ENCODE measurements at places on chromosomes 6 and 20.

- DNase-seq: no peak
Observed at GRCh38 chr6:24060982-24061754, 64.8 kb upstream of the NRSN1 start.

- DNase-seq: no peak
Observed at GRCh38 chr6:143290206-143290605, 160.3 kb downstream of the ADAT2 start.

DNA sequence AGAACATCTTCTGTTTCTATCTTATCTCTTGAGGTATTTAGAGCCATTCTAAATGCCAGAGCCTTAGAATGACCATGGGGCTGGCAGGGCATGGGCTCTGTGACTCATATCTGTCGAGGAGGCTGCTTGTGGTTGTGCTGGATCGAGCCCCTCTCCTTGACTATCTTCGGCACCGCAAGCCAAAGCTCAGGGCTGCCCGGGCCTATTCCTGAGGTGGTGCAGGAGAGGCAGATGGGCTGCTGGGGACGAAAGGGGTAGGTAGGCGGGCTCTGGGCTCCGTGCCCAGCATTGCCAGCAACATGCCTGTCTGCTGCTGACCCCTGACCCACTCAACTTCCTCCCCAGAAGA lies 89.9 kb downstream of the NOL4L start:
- DNase-seq: no peak

DNA sequence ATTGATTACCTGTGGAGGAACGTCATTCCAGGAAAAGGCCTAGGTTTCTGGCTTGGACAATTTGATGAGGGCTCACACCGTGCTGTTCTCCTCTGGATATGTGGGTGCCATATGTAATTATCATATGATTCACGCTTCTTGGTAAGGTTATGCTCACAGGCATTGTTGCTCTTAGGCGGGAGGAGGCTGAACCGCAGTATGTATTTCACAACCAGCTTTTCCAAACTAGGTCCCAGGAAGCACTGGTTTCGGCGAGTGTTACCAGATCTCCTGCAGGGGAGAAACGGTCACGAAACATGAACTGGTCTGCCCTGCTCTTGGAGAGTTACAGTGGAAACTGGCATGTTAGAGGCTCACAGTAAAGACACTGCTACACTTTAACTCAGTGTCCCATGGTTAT lies 793 bp upstream of the FAM50B start:
- no peak for DNase-seq

DNA sequence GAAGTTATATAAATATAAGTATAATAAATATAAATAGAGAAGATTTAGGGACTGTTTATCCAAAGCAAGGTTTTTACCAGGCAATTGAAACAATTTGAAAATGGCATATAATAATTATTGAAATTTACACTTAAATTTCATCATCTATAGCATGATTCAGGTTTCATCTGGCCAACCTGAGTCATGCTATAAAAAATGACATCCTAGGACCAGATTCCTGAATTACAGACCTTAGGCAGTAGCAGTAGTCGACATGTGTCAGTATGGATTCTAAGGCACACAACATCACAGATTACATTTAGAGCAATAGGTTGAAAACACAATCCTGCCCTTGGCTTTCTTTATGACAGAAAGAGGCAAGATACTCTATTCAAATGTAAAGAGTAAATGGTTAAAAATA lies 592.3 kb downstream of the PHF3 start:
- DNase-seq: no peak

DNA sequence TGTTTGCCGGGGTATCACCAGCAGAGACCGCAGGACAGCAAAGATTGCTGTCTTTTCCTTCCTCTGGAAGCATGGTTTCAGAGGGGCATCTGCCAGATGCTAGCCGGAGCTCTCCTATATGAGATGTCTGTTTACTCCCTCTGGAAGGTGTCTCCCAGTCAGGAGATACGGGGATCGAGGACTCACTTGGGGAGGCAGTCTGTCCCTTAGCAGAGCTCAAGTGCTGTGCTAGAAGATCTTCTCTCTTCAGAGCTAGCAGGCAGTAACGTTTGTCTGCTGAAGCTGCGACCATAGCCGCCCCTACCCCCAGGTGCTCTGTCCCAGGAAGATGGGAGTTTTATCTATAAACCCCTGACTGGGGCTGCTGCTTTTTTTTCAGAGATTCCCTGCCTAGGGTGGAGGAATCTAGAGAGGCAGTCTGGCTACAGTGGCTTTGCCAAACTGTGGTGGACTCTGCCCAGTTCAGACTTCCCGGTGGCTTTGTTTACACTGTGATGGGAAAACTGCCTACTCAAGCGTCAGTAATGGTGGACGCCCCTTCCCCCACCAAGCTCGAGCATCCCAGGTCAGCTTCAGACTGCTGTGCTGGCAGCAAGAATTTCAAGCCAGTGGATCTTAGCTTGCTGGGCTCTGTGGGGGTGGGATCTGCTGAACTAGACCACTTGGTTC lies 133.0 kb upstream of the FLRT3 start:
- no peak for DNase-seq

- DNase-seq: no peak
Observed at GRCh38 chr6:138577151-138577915, 78.0 kb upstream of the NHSL1 start.

DNA sequence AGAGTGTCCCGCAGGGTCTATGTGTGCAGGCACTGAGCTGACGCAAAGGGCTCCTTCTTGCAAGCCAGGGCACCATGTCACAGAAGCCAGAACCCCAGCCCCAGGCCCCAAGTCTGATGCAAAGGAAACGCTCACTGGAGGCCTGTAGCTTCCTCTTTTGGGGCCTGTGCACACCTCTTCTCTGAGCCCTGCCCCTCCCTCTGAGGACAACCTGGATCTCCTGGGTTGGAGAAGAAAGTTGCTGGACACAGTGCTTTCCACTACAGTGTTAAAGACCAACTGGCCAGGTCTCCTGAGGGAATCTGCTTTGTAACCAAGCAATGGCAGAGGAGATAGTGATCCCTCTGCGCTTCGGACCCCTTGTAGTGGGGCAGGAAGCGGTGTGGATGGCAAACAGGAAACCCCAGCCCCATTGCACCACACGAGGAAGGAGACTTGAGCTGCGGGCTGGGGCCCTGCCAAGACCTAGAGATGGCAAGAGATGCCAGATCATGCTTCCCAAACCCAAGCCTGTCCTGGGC lies 90.0 kb downstream of the PRND start:
- peak; percentile 96 for DNase-seq

GRCh38 chr6:56370127-56370540 lies 122.8 kb upstream of the COL21A1 start:
- DNase-seq: no peak

DNA sequence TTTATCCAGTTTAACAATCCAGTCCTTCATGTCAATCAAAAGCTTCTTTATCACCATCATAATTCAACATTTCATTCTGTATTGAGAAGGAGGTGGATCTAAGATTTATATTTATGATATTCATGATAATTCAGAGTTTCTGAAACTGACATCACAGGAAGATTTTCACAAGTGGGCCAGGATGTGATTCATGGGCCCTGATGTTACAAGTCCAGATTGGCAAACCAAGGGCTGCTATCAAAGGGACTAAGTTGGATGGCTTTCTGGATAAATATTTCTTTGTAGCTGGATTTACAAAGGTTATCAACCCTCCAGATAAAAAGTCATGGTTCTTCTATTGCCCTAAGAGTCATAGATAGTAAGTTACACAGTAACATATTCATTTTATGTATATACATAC lies 866.5 kb downstream of the KIF16B start:
- no peak for DNase-seq

GRCh38 chr6:157323966-157324300 lies 614 bp upstream of the TMEM242 start:
- DNase-seq: no peak

GRCh38 chr20:48154040-48154765 lies 368.9 kb upstream of the SULF2 start:
- DNase-seq: no peak

- DNase-seq: no peak
Observed at GRCh38 chr6:52603000-52603795, 26.3 kb upstream of the TRAM2 start.

DNA sequence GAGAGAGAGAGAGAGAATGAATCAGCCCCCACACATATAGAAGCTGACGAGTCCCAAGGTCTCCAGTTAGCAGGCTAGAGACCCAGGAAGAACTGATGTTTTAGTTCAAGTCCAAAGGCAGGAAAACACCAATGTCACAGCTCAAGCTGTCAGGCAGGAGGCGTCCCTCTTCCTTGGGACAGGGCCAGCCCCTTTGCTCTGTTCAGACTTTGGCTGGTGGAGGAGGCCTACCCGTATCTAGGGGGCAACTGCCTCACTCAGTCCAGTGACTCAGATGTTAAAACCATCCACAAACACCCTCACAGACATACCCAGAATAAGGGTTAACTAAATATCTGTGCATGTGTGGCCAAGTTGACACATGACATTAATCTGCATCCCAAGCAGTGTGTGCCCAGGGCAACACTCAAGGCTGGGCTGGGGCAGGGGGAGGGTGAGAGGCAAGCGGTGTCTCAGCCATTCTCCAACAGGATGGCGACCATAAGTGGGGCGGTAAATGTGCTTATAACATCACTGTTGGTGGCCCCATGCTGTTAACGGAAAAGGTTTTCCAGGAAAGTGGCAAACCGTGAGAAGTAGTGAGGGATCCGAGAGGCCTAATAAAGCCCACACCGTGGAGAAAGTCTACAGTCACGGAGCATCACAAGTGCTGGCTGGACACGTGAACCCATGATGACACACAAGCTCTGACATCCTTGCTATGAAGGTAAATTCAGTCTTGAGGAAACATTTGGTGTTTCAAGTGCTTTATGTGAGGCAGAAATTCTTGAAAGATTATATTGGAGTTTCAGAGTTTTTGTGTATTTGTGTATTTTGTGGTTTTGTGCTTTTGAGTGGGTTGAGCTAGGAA lies 28.1 kb downstream of the RAMACL start:
- no peak for DNase-seq

DNA sequence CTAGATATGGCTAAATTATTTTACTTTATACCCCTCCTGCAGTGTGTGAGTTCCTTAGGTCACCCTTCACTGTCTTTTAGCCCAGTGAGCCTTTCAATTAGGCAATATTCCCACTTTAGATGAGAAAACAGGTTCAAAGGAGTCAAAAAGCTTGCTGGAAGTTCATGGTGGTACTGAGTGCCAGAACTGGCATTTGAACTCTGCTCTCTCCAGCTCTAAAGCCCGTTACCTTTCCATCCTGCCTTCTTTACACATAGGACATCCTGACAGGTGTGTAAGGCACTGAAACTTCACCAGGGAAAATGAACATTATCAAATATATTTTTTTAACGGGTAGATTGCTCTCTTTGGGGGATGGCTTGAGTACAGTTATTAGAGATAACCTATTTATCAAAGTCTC lies 11.2 kb upstream of the TMEM217 start:
- no peak for DNase-seq

- DNase-seq: peak; percentile 26
Observed at GRCh38 chr20:45963059-45964005, 8.7 kb downstream of the ZNF335 start.

- DNase-seq: no peak
Observed at GRCh38 chr6:100775667-100776066, 105.5 kb downstream of the ASCC3 start.

- no peak for DNase-seq
Observed at GRCh38 chr6:93972791-93973190, 553.4 kb upstream of the EPHA7 start.

DNA sequence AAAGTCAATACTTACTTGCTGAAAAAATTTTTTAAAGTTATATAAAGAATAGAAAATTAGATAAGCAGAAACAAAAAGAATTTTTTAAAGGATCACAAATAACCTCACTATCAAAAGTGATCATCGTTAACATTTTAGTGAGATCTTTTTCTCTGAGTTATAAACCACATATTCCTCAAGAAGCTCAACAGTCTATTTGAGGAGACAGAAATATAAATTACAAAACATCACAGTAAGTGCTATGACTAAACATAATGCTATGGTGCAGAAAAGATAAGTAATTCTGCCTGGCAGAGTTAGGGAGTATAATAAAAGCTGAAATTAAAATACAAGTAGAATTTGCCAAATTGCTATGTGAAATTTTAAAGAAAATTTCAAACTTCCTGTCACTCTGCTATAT lies 226.7 kb downstream of the LMBRD1 start:
- no peak for DNase-seq

GRCh38 chr6:16494793-16495192 lies 256.4 kb downstream of the GMPR start:
- DNase-seq: no peak

DNA sequence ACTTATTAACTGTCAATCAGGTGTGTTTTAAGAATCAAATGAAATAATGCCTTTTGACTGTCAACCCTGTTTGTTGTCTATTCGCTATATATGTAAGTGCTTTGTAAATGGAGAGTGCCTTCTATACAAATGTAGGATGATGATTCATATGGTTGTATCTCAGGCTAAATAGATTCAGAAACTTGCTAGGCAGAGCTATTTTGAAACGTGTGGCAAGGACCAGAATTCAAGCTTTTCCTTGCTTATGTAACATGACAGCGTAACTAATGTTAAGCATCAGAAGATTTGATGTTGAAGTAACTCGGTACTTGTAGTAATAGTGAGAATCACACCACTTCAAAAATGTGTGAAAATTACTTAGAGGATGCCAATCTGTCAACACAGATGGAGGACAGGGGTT lies 3.4 kb downstream of the OGFRL1 start:
- no peak for DNase-seq

DNA sequence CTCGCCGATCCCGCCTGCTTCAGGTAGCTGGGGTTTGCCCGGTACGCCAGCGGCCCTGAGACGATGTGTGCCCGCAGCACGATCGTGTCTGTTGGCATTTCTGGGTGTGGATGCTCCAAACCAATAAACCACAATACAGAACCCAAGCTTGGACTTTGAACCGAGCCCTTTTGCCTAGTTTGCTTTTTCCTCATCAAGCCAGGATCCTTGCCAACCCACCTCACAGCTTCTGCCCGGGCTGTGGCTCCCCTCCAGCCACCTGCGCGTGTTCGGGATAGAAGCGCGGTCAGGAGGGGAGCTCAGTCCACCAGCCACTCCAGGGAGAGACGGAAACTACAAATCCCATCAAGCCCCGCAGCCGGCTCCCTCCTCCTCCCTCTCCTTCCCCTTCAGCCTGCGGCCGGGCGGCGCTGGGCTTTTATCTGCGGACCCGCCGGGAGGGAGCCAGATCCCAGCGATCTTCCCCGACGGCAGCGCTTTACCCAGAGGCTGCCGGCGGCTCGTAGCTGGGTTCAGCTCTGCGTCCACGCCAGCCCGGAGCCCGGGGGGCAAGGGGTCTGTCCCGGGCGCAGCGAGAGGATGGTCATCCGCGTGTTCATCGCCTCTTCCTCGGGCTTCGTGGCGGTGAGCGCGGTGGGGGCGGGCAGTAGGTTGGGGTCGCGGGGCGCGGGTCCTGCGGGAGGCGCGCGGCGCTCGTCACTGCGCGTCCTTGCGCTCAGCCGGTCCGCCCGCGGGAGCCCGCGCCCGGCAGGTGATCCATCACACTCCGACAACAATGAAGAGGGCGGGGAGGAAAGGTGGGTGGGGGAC lies at the start of gene SH3BGRL2:
TSS of gene SH3BGRL2 (plus strand) at position 447 of the 810 bp plus-strand sequence. CDS start at position 580, 133 bp downstream.
- DNase-seq: no peak

- DNase-seq: no peak
Observed at GRCh38 chr6:41922154-41922553, 855 bp downstream of the BYSL start.

DNA sequence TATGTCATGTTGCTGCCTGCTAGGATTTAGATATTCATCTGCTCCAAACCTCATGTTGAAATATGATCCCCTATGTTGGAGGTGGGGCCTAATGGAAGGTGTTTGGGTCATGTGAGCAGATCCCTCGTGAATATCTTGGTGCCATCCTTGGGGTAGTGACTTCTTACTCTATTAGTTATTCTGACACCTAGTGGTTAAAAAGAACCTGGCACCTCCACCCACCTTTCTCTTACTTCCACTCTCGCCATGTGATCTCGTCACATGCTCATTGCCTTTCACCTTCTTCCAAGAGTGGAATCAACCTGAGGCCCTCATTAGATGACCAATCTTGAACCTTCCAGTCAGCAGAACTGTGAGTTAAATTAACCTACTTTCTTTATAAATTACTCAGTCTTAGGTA lies 549.4 kb upstream of the SYNCRIP start:
- DNase-seq: peak; percentile 32

Data from AML-193 (cell line).